ENCODE measurements at places on chromosomes 13 and 19.
A peak's percentile ranks its signal among the peaks of the same experiment; 100 is the strongest.

GRCh38 chr13:100597253-100597652, 8.7 kb upstream of the GGACT start:
- peak; percentile 27 for DNase-seq

DNA sequence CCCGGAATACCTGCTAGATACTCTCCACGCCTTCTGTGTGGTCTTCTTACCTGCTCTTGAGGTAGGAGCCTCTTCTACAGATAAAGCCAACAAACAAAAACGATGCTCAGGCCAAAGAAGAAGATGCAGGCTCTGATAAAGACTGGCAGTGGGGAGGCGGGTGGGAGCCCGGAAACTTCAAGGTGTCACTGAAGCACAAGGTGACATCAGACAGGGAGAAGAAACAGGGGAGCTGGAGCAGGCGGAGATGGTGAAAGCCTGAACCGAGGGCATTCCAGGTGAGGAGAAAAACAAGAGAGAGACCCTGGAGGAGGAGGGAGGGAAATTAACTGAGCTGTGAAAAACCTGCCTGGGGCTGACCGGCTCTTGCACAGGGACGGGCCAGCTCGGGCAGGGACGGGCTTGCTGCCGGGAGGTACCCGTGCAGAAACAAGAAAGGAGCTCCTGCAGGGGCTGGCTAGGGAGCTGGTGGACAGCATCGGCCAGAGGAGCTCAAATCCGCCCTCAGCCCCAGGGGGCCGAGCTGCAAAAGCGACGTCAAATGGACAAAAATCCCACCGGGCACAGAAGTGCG, 19.0 kb downstream of the GNG7 start:
- DNase-seq: no peak

GRCh38 chr19:33287927-33288326, 14.4 kb downstream of the CEBPA start:
- DNase-seq: no peak

DNA sequence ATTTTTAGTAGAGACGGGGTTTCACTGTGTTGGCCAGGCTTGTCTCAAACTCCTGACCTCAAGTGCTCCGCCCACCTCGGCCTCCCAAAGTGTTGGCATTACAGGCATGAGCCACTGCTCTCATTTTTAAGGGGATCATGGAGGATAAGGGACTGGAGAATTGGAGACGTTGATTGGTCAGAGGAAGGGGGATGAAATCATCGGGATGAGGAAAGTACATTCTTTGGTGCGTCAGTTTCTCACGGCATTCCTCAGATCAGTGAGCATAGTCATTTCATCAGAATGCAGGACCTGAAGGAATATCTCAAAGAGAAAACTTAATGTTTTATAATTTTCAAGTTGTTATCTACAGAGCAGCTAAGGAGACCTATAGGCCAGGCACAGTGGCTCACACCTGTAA, 14.0 kb downstream of the ZNF114 start:
- DNase-seq: peak; percentile 88

- DNase-seq: no peak
Observed at GRCh38 chr13:85074543-85075313, 724.5 kb downstream of the SLITRK6 start.

GRCh38 chr19:35265900-35266519, 2.8 kb upstream of the USF2 start:
- no peak for DNase-seq

DNA sequence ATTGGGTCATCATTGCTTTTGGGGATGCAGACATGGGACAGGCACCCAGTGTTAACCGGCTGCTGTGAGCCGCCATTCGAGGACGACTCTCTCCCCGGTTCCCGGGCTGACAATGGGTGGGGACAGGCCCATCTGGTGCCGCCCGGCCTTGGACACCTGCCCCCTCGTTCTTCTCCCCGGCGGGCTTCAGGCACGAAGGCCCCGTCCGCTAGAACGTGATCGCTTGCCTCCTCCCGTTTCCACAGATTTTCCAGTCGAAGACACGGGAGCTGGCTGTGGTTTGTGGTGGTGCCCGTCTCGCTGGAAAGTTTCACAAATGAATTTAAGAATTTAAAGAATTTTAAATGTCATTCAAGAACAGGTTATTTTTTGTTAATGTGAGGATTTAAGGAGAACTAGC, 2.0 kb downstream of the PALM start:
- no peak for DNase-seq

DNA sequence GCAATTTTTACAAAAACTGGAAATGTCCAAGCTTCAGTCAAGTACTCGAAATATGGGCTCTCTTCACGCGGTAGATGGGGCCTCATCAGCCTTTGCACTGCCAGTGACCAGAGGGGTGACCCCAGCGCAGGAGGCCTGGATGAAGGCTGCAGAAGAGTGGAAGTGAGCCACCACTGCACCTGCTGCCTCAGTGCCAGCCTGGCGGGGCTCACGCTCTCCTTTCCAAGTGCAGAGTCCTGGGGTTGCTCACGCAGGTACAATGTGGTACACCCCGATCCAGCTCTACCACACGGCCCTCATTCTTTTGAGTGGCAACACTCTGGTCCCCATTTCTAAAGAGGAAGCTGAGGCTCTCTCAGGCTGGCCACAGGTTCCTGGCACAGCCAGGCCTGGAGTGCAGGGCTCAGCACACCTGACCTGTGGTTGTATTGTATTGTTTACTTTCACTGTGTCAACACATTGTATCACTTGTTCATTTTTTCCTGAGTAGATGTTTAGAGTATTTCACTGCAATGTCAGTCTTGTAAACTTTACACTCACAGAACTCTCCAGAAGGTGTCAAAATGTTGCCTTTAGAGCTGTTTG, 97.3 kb upstream of the SOX1 start:
- DNase-seq: no peak

GRCh38 chr13:110638814-110639806, 23.8 kb downstream of the NAXD start:
- DNase-seq: no peak

- DNase-seq: peak; percentile 56
Observed at GRCh38 chr19:11242864-11243797, 3.7 kb downstream of the ANGPTL8 start.

DNA sequence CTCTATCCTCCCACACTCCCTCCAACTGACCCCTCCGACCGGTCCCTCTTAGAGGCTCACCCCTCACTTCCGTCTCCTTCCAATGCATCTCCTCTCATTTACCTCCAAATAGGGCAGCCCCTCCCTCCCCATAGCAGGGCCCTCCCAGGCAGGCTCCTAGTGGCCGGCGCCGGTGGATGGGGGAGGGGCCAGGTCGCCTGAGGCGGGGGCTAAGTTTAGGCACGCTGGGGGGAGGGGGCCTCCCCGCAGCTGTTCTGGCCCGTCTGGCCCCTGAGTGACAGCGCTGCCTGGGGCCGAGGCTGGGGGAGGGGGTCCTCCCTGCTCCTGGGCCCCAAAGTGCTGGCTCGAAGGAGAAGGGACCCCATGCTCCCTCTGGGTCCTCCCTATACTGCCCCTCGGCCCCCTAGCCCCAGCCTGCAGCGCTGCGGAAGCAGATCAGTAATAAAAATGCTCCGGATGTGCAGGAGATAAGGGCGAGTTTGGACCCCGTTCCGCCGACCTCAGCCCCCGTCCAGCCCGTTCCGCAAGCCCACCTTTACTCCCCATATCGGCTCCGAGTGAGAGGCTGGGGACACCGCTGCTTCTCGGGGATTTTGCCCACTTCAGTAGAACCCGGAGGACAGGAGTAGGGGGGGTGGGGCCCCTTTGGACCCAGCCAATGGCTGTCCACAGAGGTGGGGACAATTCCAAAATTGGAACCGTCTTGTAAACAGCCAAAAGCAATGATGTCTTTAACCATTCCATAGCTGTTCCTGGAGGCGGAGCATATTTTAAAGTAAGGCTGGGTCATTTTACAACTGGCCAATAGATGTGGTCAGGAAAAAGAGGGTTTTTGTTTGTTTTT, 4.0 kb downstream of the RTN2 start:
- DNase-seq: peak; percentile 51

DNA sequence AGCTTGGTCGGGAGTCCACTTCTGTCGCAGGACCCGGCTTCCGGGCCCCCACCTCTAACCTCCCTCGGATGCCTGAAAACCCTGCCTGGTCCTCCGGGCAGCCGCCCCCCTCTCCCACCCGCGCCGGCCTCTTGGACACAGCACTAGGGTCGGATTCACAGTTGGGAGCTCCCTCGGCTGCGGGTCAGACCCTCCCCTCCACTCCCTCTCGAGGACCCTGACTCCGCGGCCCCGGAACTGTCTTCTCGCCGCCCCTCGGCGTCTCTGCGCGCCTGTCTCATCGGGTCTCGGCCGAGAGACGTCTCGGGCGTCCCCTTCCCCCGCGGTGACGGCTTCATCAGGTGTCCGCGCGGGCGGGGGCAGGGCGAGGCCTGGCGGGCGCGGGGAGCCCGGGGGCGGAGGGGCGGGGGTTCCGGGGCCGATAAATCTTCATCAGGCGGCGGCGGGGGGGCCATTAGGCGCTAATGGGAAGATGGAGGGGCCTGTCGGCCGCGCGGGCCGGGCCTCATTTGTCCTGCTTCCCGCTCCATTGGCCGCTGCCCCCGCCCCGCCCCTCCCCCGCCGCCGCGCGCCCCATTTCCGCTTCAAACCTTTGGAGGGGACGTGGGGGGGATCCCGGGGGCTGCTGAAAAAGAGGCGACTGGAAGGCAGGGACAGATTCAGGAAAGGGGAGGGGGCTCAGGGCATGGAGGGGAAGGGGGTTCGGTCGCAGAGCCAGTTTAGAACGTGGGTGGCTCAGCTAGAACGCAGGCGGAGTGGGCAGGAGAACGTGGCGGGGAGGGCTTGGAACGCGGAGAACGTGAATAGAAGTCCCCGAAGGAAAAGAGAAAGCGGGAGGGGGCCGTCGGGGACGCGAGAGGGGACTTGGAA, 11.8 kb upstream of the ERFL start:
- no peak for DNase-seq

GRCh38 chr19:49058562-49058961, 1.0 kb upstream of the CGB7 start:
- peak; percentile 51 for DNase-seq

GRCh38 chr13:75326173-75327134, 155.5 kb downstream of the TBC1D4 start:
- peak; percentile 75 for DNase-seq

GRCh38 chr13:101490406-101491015, 38.0 kb downstream of the ITGBL1 start:
- no peak for DNase-seq

DNA sequence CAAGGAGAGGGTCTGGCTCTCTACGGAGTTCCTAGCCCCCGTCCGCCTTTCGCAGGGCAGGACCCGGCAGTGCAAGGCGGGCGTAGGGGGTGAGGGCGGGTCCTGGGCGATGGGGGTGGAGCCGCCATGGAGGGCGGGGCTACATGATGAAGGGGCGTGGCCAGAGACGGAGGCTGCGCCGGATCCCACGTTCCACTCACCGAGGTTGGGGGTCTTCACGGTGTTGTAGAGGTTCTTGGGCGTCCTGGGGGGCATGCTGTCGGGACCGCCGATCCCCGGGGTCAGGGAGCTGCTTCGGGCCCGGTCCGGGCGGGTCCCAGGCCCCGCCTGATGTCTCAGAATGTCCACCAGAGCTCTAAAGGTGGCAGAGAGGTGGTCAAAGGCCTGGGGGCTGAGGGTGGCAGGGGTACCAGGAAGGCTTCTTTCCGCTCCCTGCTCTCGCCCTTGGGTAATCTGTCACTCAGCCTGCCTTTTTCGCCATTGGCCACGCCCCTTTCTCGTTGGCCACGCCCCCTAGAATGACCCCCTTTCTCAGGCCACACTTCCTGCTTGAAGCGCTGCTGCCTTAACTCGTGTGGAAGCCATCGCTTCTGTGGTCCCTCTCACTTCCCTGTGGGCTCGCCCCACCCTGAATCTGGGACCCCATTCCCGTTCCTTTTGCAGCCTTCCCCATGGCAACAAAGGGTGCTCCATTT, 2.5 kb downstream of the SHISA7 start:
- DNase-seq: no peak

- no peak for DNase-seq
Observed at GRCh38 chr13:72093262-72093661, 226.3 kb upstream of the DACH1 start.

DNA sequence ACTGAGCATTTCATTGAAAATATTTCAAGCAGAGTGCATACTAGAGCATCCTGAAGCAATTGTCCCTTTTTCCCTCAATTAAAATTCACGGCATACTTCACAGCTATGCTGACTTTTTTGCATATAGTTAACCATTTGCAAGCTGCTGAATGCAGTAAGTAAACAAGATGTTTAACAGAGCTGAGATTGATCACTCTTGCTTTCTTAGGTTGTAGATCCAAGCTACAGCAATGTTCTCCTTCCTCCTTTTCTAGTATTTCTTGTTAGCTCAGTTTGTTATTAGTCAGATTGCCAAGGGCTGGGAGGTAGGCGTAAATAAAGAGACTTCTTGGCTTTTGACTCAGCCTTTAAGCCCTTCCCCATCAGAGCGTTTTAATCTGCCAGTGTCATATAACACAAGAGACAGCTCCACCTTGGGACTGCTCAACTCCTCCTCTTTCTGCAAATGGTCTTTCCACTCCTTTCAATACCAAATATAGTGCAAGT, at the start of gene SLITRK6:
TSS of gene SLITRK6 (minus strand) at position 323 of the 486 bp plus-strand sequence. CDS start 2,911 bp downstream, outside the sequence.
- peak; percentile 73 for DNase-seq

GRCh38 chr13:45521297-45521696, 56.6 kb downstream of the COG3 start:
- peak; percentile 66 for DNase-seq

DNA sequence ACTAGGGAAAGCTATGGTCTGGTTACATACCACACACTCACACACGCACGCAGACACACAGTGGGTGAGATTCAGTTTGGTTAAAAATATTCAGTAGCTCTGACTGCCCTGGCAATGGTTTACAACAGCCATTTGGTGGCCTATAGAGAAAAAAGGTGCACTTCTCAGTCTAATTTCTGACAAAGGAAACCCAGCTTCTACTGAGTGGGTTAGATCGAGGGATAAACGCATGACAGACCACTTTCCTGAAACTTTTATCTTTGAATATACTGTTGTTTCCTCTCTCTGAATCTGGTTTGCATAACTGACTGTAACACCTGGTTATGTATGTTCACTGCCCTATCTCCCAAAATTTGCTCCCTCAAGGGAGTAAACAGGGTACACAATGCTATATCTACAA, 2.5 kb downstream of the LIG4 start:
- DNase-seq: no peak

DNA sequence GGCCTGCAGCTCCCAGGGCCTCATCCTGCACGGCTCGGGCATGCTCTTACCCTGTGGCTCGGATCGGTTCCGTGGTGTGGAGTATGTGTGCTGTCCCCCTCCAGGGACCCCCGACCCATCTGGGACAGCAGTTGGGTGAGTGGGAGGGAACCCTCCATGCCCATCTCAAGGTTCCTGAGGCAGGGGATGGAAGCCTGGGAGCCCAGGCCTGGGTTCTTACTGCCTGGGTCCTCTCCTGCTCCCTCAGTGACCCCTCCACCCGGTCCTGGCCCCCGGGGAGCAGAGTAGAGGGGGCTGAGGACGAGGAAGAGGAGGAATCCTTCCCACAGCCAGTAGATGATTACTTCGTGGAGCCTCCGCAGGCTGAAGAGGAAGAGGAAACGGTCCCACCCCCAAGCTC, 3.2 kb downstream of the APLP1 start:
- DNase-seq: no peak

GRCh38 chr13:48511621-48512230, 21.2 kb downstream of the RCBTB2 start:
- no peak for DNase-seq

- no peak for DNase-seq
Observed at GRCh38 chr13:71873418-71874247, 6.6 kb upstream of the DACH1 start.

Measured in fibroblast of upper back skin (primary cell).